ENCODE measurements at places on chromosomes 2 and 18.

DNA sequence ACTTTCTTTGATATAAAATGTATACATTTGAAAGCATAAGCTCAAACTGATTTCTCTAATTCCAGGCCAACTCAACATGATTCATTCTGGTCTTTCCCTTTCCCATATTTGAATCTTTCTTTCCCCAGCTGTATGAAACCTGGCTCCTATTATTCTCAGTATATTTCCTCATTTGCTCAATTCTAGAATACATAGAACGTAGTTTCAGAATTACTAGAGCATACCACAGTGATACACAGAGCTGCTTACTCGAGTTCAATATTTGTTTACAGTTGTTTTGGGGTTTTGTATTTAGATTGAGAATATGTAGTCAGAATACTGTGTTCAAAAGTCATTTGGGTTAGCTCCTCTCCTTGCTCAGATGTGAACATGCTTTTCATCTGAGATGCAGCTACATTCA, 43.0 kb downstream of the TNFRSF11A start:
- no peak for DNase-seq

DNA sequence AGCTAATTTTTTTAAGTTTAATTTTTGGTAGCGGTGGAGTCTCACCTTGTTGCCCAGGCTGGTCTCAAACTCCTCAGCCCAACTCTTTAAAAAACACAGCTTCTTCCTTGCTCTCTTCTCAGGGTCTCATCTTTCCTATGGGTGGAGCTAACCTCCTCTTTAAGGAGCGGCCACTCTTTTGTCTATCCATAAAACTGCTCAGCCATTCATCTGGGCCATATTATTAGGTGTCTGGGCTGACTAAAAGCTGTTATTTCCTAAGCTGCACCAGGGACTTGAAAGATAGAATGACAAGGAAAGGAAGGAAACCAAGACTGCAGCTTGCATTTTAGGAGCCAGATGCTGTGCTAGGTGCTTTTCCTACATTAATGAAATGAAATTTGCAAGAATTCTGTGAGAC, 35.8 kb upstream of the THOC1 start:
- no peak for DNase-seq

DNA sequence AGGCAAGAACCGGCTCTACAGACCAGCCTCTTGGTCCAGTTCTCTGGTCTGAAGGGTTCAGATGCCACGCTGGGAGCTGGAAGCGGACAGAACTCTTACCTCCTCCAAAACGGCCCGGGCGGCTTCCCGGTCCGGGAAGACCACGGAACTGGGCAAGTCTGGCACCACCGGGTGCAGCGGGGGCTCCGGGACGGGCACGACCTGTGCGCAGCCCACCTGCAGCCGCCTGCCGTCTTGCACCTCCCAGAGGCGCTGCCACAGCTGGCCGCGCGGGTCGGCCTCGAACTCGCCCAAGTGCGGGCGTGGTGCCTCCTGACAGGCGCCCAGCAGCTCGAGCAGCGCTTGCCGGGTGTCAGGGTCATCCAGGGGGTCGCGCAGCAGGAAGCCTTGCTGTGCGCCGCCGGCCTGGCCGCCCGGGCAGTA, 773 bp downstream of the CMPK2 start:
- DNase-seq: no peak

DNA sequence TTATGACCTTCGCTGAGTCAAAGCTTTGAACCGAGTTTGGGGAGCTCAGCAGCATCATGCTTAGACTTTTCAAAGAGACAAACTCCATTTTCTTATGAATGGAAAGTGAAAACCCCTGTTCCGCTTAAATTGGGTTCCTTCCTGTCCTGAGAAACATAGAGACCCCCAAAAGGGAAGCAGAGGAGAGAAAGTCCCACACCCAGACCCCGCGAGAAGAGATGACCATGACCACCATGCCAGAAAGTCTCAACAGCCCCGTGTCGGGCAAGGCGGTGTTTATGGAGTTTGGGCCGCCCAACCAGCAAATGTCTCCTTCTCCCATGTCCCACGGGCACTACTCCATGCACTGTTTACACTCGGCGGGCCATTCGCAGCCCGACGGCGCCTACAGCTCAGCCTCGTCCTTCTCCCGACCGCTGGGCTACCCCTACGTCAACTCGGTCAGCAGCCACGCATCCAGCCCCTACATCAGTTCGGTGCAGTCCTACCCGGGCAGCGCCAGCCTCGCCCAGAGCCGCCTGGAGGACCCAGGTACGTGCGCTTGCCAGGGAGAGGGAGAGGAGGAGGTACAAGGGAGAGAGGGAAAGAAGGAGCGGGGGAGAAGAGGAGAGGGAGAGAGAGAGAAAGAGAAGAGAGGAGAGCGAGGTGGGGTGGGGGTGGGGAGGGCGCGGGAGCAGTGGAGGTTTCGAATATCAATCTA, at the start of gene DLX1:
Gene DLX1 (plus strand): TSS at position 48 of the 700 bp plus-strand sequence. CDS start 171 bp downstream, at position 219.
- no peak for DNase-seq
